ENCODE measurements at places on chromosomes 6 and 20.

GRCh38 chr6:45467853-45468252 is 90.1 kb upstream of the SUPT3H start:
- no peak for DNase-seq

DNA sequence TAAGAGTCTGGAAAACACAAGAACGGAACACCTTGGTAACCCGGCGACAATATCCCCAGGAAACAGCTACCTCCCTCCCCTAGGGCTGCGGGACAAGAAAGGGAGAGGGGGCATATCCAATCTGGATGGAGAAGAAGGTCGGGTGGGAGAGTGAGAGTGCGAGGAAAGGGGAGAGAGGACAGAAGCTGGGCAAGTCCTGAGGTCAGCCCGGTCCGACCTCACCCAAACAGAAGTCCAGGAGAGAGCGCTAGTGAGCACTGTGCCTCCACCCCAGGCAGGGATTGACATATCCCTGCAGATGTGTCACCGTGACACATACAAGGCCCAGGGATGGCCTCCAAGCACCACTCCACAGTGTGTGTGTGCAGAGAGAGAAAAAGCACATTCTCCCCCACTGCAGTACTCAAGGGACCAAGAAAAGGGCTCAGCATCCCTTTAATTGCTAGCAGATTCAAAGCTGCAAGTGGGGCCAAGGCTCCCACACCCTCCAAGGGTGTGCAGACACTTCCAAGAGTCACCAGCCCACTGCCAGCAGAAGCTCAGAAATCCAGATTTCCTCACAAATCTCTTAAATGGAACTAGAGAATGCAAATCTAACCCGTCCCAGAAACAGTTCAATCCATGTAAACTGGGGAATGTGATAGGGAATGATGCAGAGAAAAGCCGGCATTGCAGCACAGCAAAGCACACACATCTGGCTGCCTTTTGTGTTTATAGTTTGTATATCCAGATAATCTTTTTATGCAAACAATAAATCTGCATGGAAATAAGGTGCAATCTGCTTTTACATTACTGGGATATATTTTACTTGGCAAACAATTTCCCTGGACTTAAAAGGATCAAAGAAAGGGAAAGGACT is 3.1 kb downstream of the PXDC1 start:
- peak; percentile 87 for DNase-seq

DNA sequence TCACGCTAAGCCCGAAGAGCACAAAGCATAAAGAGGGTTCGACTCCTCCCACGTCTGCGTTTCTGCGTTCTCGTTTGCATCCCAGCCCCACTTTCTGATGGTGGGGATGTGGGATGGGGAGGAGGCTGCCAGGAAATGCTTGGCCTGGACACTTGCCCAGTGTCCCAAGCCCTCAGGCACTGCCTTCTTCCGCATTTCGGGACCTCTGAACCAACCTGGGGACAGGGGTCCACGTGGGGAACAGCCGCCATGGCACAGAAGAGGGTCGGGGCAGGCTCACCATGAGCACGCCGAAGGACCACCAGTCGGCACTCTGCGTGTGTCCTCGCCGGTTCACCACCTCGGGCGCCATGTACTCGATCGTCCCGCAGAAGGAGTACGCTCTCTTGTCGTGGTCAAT is 88.2 kb downstream of the RAMACL start:
- no peak for DNase-seq

- DNase-seq: peak; percentile 67
Observed at GRCh38 chr6:149560736-149561135, 5.4 kb upstream of the GINM1 start.

DNA sequence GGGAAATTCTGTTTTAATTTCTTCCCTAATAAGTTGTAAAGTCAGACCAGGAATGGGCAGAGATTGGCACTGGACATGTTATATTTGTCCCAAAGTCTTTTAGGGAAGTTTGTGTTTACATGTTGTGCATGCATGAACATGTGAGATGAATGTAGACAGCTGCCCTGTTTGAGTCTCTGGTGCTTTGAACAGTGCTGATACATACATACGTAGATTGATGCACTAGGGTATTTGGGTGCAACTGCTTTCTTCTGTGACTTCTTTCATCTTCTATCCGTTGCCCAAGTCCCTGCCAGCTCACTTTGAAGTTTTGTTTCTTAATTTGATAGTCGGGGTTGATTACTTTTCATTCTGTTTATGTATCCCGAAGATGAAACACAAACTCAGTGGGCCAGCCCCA is 200.6 kb downstream of the DTNBP1 start:
- no peak for DNase-seq

- peak; percentile 90 for DNase-seq
Observed at GRCh38 chr6:11650025-11650696, 112.6 kb downstream of the TMEM170B start.

GRCh38 chr20:45358282-45359068 is 4.5 kb upstream of the SYS1 start:
- no peak for DNase-seq

- DNase-seq: peak; percentile 44
Observed at GRCh38 chr20:25071734-25072133, 10.2 kb downstream of the VSX1 start.

DNA sequence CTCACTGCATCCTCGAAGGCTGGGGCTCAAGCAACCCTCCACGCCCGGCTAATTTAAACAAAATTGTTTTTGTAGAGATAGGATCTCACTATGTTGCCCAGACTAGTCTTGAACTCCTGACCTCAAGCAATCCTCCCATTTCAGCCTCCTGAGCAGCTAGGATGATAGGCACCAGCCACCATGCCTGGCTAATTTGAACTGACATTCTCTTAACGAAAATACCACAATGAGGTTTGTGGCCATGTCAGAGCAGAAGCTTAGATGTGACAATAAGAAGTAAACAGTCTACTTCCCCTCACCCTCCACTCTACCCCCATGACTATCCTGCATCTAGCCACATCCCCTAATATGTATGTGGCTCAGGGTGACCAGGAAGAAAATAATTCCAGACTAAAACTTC is 74.8 kb upstream of the PLCB4 start:
- DNase-seq: no peak

- peak; percentile 83 for DNase-seq
Observed at GRCh38 chr6:146041282-146041681, 12.4 kb downstream of the GRM1 start.

- DNase-seq: peak; percentile 20
Observed at GRCh38 chr6:159762681-159763293, 942 bp downstream of the ACAT2 start.

DNA sequence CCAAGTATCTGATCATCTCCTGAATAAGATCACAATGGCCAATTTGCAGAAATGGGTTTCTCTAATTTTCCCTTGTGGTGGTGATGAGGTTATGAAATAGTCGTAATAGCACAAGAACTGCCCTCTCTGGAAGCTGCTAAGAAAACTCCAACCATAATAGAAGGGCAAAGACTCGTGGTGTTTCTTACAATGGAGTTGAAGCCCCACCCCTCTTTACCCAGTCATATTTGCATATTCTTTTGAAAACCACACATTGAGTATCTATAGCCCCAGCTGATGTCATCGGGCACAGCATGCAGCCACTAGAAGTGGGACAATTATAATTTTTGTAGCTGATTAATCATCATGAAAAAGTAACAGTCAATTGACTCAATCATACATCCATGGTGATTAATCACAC is 452.1 kb upstream of the POU3F2 start:
- DNase-seq: no peak

GRCh38 chr20:47266847-47267515 is 89.5 kb downstream of the ZMYND8 start:
- no peak for DNase-seq

GRCh38 chr20:48603116-48603818 is 224.5 kb downstream of the PREX1 start:
- peak; percentile 35 for DNase-seq

DNA sequence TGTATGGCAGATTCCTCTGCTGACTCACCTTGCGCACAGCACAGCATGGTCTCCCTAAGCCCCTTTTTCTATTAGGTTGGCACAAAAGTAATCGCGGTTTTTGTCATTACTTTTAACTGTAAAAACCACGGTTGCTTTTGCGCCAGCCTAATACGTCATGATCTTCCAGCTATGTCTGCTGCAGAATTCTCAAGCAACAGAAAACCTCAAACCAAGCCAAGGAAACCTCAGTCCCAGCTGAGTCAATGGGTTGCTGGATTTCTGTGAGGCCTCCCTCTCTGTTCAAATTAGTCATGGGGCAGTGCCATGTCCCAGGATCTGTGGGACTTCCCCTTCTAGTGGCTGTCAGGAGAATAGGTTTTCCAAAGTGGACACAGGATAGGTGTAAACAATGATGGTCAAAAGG is 15.7 kb upstream of the ENPP1 start:
- peak; percentile 48 for DNase-seq

- DNase-seq: no peak
Observed at GRCh38 chr20:56069016-56069415, 63.7 kb upstream of the CBLN4 start.

GRCh38 chr6:55758156-55758937 is 117.0 kb downstream of the BMP5 start:
- no peak for DNase-seq

- no peak for DNase-seq
Observed at GRCh38 chr6:151284012-151284411, 44.2 kb downstream of the AKAP12 start.
